ENCODE measurements at places on chromosomes 11 and 22. TPM values are rescaled to one million over a fixed set of nuclear protein-coding genes. Genes with fewer than 3 reads are reported as not detected.

Gene APOBEC3F
- 4.4 TPM for total RNA-seq

- DNase-seq, result no peak
Observed at GRCh38 chr11:117770061-117770460, 27.0 kb downstream of the DSCAML1 start.

DNA sequence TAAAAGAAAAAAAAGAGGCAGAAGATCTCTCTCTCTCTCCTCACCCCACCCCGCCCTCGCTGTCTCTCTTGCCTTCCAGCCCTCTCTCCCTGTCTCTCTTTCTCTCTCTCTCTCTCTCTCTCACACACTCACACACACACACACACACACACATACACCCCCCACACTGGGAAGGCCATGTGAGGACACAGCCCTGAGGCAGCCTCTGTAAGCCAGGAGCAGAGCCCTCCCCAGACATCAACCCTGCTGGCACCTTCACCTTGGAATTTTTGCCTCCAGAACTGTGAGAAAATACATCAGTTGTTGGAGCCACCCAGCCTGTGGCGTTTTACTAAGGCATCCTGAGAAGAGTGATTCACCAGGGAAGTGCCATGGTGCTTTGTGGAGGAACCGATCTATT is 14.7 kb downstream of the APOL3 start:
- DNase-seq, result no peak

GRCh38 chr11:109012991-109013390 is 348.1 kb downstream of the DDX10 start:
- DNase-seq, result no peak

Gene SLC22A25
- not detected for total RNA-seq

GRCh38 chr11:69721106-69721505 is 17.3 kb upstream of the FGF19 start:
- no peak for DNase-seq

Gene DCHS1
- 11.2 TPM for total RNA-seq

Gene TTC36
- total RNA-seq, result 3.1 TPM
